ENCODE measurements at places on chromosomes 2 and 18.

GRCh38 chr18:25724997-25725396 is 365.4 kb downstream of the SS18 start:
- DNase-seq = no peak

GRCh38 chr2:10372203-10372861 is 69.6 kb downstream of the HPCAL1 start:
- no peak for DNase-seq

GRCh38 chr2:230691005-230691647 is 21.5 kb upstream of the CAB39 start:
- DNase-seq = no peak

- no peak for DNase-seq
Observed at GRCh38 chr2:34705551-34706247, 1106.6 kb upstream of the FAM98A start.

DNA sequence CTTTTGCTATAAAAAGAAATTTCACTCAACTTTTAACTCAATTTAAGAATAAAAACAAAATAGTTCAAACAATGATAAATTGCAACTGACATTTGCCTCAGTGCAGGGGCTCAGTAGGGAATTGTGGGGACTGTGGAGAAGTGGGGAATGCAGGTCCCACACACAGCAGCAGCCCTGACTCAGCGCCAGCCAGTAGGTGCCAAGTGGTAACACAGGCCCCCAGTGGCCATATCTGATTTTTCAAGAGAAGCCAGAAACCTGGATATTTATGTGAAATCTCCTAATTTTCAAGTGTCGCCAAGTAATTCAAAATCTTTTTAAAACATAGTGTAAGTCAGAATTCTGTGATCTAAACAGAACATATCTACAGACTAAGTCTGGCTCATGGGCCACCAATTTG is 186.3 kb downstream of the EN1 start:
- no peak for DNase-seq

DNA sequence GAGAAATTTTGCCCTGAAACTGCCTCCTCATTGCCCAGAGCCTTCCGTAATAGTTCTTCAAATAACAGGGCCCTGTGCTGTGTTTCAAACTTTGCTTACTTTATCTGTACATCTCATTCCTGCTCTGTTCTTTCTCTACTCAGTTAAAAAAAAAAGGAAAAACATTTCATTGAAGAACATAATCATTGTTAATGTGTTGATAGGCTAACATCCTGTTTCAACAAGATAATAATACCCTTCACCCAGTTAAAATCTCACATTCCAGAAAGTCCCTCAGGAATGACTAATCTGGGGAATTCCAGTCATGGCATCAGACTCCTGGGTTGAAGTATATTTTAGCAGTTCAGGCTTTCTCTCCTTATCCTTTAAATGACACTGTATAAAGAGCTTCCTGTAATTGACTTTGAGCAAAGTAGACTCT is 45.6 kb upstream of the ITGAV start:
- DNase-seq = no peak

DNA sequence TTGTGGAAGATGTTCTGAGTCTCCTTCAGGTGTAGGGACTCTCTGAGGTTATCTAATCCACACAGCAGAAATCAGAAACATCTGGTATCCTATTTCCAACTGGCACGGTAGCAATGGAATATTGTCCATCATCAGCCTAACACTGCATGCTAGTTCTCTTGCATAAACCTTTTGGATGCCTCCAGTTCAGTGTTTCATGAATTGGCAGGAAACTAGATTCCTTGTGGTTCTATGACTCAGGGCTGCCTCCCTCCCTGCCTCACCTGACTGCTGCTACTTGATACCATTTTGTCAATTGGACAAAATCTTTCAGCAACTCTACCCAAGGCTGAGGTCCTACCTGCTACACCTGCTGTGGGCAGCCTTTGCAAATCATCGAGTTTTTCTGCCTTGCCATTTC is 130.9 kb downstream of the TPGS2 start:
- no peak for DNase-seq

DNA sequence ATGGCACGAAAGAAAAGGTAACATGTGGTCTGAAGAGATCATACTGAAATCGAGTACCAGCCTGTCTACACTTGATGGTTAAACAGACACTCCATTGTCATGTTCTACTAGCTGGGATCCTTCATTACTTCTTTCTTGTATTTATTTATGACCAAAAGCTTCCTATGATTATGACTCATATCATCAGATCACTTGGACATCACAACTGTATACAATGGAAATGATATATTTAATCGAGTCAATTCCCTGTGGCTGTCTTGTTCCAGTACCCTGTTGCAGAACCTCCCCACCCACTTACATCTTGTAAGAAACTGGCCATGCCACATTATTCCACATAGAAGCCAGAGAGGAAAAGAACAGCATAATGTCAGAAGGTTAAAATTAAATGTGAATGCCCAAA is 358.9 kb downstream of the ZEB2 start:
- no peak for DNase-seq

GRCh38 chr2:55555977-55556376 is 36.5 kb downstream of the CFAP36 start:
- no peak for DNase-seq

- DNase-seq = peak; percentile 43
Observed at GRCh38 chr2:152335016-152335725, at the start of gene FMNL2. Gene FMNL2 (plus strand): TSS chr2:152335174.

DNA sequence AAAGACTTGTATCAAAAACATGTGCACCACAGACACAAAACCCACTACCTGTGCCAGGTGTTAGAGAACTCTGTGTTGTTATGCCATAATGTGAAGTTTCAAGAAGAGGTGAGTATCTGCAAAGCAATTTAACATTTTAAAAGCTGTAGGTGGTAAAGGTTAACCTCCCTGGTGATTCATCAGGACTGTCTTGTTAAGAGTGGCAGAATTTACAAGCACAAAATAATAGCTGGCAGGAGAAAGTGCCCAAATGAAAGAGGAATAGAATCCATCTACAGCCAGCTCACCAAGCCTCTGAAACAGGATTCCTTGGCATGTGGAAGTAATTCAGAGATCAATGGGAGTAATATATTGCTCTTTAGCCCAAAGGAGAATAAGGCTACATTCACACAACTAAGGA is 230.7 kb downstream of the AFF3 start:
- no peak for DNase-seq

DNA sequence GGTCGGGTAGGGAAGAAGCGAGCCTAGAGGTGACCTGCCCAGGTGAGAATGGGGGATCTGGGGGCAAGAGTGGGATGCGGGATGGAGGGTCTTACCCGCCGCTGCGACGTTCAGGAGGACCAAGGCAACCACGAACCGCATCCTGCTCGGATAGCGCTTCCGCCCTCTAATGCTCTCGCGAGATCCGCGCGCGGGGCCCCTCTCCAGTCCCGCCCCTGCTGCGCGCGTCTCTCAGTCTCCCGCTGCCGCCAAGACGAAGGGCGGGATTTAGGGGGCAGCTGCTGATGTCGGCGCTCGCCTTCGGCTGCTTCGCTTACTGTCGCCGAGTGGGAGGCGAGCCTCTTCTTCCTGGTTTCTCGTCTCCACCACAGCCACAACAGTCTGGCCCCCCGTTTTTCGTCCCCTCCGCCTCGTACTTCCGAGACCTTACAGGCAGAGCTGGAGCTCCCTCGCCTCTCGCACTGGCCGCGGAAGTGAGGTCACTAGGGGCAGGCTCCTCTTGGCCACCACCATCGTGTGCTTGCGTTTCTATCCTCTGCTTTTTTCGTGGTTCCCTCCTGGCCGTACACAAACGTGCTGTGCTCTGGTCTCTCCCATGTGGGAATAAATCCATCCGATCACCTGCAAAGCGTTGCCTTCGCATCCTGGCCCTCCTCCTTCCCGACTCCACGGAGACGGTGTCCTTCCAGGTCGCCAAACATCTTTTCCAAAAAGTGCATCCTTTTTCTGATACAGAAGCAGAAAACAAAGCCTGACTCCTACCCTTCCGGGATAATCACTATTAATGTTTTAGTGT is at the start of gene TGOLN2:
TGOLN2 (minus strand) TSS at position 168 of the 796 bp plus-strand sequence; CDS start at position 141, 27 bp downstream.
- peak; percentile 96 for DNase-seq

- DNase-seq = no peak
Observed at GRCh38 chr18:37299471-37300304, 265.9 kb downstream of the CELF4 start.

DNA sequence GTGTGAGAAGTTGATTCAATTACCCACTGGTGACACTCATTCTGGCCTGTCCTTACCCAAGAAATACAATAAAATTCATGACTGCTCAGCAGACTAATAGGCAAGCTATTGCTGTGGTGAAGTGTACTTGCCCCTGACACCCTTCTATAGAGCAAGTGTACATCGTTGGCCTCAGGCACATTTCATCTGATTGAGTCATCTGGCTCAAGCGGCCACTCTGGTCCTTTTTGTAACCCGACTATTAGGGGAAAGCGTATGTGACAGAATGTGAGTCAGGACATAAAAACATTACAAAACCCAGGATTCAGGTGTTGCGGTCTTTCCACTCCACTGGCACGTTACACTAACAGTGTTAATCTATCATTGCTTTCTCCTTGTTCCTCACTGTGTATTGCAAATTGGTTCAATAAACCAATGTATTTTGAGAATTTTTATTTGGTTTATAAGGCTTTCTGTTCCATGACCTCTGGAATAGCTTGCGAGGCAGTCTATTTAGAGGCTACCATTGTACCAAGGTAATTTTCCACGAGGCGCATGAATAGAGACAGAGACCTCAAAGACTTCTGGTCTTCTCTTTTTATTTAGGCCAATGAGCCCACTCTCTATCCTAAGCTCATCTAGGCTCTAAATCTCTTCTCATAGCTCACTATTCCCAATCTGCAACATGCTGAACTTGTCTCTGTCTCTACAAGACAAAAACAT is 10.2 kb upstream of the TTC32 start:
- no peak for DNase-seq

- no peak for DNase-seq
Observed at GRCh38 chr2:205495819-205496218, 186.5 kb upstream of the NRP2 start.

- no peak for DNase-seq
Observed at GRCh38 chr18:63904694-63905093, 3.1 kb upstream of the SERPINB10 start.

- no peak for DNase-seq
Observed at GRCh38 chr2:3447789-3448317, 68.4 kb downstream of the TRAPPC12 start.

DNA sequence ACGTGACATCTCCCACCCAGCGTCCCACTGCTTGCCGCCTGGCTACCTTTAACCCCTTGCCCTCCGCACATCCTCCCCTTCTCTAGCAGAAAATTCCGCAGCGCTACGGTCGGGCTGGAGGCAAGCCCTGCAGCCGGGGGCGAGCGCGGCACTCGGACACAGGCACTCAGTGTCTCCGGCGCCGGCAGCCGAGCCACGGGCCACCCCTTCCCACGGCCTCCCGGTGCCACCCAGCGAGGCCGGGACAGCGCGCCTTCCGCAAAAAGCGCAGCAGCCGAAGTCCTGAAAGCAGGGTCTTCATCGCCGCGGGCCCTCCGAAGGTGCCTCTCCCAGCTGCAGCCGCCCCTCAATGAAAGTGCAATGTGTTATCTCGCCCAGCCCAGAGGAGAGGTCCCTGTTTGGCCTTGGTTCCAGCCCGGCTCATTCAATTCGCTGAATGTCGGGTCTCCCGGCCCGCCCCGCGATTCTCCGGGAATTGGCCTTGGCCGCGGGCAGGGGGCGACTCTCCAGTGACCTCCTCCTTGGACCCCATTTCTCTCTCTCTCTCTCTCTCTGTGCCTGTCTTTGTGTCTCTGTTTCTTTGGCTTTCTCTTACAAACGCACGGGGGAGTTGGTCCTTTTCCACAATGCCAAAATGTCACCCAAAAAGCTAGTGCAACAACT is 1.1 kb downstream of the DLGAP1 start:
- DNase-seq = no peak

- DNase-seq = no peak
Observed at GRCh38 chr2:195861821-195862220, 204.8 kb downstream of the SLC39A10 start.

DNA sequence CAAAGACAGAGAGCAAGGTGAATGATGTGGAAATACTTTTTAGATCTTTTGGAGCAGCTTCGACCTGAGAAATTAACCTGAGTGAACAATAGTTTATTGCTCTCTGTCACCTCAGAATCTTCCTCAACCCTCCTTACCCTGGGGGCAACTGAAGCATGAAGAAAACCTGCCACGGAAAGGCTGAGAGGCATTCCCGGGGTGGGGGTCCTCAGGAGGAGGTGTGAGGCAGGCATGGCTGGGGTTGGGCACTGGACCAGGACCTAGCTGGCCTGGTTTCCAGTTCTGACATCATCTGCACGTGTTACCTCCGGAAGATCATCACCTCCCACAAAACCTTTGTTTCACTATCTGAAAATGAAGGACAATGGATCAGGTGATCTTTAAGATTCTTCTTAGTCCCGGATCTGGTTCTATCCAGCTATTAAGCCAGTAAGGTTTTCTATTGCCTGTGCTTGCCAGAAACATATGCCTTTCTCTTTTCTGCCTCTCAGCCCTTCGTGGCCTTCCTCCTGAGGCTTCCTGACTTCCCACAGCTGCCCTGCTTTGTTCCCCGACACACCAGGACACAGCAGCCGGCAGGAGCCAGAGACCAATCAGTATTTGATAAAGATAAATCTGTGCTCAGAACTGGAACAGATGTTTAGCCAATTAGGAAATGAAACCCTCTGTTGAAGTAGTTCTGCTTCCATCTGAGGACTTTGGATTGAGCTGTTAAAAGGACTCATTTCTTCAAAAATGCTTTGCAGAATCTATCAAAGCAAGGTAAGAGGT is 232.5 kb downstream of the TDRD15 start:
- no peak for DNase-seq

GRCh38 chr2:24712296-24712695 is 80.9 kb downstream of the PTRHD1 start:
- DNase-seq = no peak

GRCh38 chr2:188623995-188624643 is 332.4 kb downstream of the GULP1 start:
- DNase-seq = no peak

DNA sequence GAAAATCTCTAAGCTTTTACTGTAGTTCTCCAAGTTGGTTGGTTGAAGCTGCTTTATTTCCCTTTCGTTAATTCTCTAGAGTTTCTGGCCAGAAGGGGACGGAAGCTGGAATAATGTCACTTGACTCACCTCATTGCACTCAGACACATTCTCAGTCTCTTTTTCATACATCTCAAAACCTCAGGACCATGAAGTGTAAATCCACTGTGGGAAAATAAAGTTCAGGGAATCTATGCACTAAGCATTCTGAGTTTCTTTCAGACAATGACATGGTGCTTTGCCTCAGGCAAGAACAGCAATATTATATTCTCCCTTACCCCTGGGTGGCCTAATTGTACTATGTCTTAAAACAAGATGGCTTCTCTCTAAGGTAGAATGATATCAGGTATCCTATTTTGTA is 167.8 kb downstream of the PRPF40A start:
- no peak for DNase-seq

DNA sequence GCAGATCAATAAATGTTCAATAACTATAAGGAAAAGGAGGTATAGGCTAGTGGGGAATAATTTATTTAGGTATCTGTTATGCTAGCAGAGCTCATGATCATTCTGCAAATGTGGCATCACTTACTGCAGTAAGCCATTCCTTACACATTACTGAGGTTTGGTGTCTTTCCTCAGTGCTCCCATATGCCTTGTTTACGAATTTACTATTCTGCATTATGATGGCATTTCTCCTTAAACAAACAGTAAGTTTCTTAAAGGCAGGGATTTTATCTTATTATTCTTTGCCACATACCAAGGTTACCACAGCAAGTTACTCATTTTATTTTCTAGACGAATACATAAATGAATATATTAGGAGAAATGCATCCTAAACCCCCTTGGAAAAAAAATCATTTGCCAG is 88.4 kb downstream of the DSEL start:
- DNase-seq = no peak

- DNase-seq = no peak
Observed at GRCh38 chr2:147382322-147382948, 462.4 kb upstream of the ACVR2A start.

GRCh38 chr2:15731213-15731888 is 139.7 kb downstream of the DDX1 start:
- DNase-seq = no peak
